Endothelial cell (in vitro differentiated cells): ENCODE measurements at places on chromosomes 7 and 10. TPM values are rescaled to one million over a fixed set of nuclear protein-coding genes. Genes with fewer than 3 reads are reported as not detected.

DNA sequence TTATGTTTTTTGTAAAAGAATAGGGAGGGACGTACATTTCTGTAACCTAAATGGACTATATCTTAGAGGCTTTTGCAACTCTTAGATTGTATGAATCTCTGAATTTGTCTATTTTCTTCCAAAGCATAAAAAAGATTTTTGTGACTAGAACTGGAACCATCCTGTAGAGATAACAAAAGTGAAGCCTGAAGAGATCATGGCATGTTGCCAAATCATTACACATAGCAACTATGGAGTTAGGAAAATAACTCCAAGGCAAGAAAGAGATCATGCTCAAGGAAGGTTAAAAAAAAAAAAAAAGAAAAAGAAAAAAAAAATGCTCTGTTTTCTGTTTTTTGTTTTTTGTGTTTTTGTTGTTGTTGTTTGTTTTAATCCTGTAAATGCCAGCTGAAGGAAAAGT, 567.7 kb upstream of the ZWINT start:
- no peaks in the 10 kb centered on the region for H3K4me1 ChIP-seq
- H3K4me3 ChIP-seq: no peak overlapping the region

The ARL3 gene
- total RNA-seq: 9.0 TPM

- no peak for DNase-seq
- no peaks in the 10 kb centered on the region for H3K4me1 ChIP-seq
- H3K36me3 ChIP-seq: peaks cover 4% of the 10 kb centered on the region
These were observed 77.9 kb downstream of the CCDC71L start for GRCh38 chr7:106583100-106583499.

The TEX47 gene
- total RNA-seq: not detected

DNA sequence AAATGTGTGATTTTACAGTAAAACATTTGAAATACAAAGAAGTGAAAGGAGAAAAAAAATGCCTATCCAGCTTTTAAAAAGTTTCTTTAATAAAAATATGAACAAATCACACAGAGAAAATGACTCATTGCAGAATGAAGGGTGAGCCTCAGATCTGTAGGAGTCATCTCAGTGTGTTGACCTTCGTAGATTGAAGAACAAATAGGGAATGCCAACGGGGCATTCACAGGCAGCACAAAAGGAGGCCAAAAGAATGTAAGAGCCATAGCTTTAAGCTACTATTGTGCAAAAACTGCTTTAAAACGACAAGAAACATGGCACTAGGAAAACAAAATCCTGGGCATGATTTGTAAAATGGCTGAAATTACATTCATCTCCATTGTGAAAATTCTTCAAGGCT, 782.7 kb upstream of the CELF2 start:
- H3K27me3 ChIP-seq: no peaks in the 10 kb centered on the region
- DNase-seq: no peak
- no peaks in the 10 kb centered on the region for H3K36me3 ChIP-seq
- no peak overlapping the region for H3K4me3 ChIP-seq

The STK32C gene
- 12.6 TPM for total RNA-seq

The FFAR4 gene
- total RNA-seq: not detected
